ENCODE measurements at places on chromosomes 3 and 15. TPM values are rescaled to one million over a fixed set of nuclear protein-coding genes. Genes with fewer than 3 reads are reported as not detected.

DNA sequence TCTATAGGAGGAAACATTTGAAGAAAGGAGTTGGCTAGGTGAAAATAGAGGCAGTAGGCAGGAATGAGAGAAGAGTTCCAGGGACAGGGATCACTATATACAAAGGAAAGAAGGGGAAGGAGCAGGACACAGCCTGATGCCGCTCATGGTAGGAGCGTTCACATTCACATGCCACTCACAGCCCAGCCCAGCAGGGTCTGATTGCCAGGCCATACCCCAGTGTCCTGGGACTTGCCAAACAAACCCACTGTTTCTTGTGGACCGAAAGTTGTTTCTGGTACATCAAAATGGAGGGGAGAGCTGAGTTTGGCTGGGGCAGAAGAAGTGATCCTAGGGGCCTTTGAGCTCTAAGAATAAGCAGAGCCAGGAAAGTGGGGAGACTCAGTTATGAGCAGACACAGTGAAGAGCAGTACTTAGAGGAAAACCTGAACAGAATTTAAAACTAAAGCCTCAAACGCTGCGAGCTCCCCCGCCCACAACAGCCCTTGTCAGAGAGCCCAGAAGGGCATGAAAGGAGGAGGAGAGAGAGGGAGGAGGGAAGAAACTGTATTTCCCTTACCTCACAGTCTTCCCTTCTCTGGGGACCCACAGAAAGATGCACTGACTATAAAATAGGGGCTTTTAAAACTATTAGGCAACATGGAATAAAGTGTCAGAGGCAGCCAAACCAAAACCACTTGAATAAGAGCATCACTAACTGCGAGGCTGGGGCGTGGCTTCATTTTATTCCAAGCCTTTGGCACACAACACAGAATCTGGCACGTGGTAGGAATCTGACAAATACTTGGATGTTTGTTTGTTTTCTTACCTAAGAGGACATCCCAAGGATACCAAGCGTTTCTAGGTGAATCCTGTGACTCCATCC, 129.0 kb downstream of the RPL22L1 start:
- H3K27ac ChIP-seq: peak overlapping the region; percentile 39
- no peak overlapping the region for H3K4me3 ChIP-seq
- no peaks in the 10 kb centered on the region for H3K27me3 ChIP-seq
- H3K4me1 ChIP-seq: no peaks in the 10 kb centered on the region
- DNase-seq: no peak

- H3K27ac ChIP-seq: no peak overlapping the region
- DNase-seq: no peak
- H3K4me1 ChIP-seq: peaks cover 3% of the 10 kb centered on the region
- no peak overlapping the region for H3K4me3 ChIP-seq
- H3K36me3 ChIP-seq: no peaks in the 10 kb centered on the region
- H3K27me3 ChIP-seq: no peaks in the 10 kb centered on the region
Observed at GRCh38 chr3:169522595-169523529, 140.7 kb downstream of the MECOM start.

DNA sequence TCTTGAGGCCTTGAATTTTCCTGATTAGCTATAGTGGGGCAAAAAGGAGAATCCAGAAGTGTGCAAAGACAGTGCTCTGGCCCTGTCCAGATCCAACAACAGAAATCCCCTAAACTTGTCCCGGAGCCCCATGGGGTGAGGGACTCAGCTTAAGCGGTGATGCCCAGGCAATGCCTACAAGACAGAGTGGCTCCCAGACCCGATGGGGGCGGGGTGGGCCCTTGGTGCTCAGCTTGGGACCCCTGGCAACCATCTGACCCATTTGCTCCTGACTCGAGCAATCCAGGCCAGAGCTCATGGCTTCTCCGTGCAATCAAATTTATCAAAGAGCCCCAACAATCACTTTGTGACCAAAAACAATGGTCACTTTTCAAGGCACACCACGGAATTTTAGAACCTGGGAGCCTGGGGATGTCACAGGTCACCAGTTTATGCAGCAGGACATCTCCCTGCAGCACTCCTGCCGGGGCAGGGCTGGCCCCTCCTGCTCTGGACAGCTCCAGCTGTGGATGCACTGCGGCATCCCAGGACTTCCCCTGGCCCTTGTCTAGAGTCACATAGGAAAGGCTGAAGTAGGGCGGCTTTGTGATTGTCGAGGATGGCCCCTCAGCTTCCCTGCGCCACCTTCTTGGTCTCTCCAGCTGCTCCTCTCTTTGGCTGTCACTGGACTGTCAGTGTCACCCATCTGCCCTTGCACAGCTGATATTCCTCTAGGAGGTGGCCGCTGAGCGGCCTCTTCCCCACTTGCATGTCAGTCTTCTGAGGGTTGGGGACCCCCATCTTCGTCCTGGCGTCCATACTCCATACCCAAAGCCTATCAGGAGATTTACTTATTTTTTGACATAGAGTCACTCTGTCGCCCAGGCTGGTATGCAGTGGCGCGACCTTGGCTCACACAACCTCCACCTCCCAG, 28.4 kb downstream of the RGMA start:
- H3K27me3 ChIP-seq: peaks cover 39% of the 10 kb centered on the region
- DNase-seq: no peak
- H3K4me3 ChIP-seq: no peak overlapping the region
- H3K36me3 ChIP-seq: no peaks in the 10 kb centered on the region
- H3K27ac ChIP-seq: no peak overlapping the region
- no peaks in the 10 kb centered on the region for H3K4me1 ChIP-seq

GRCh38 chr3:4837374-4837930, 141.8 kb upstream of the BHLHE40 start:
- peaks cover 9% of the 10 kb centered on the region for H3K36me3 ChIP-seq
- no peaks in the 10 kb centered on the region for H3K27me3 ChIP-seq
- no peak for DNase-seq
- no peak overlapping the region for H3K27ac ChIP-seq
- H3K4me1 ChIP-seq: peaks cover 6% of the 10 kb centered on the region

Gene ARNT2
- 9.9 TPM for total RNA-seq

GRCh38 chr3:25945836-25946235, 155.9 kb downstream of the OXSM start:
- no peak overlapping the region for H3K4me3 ChIP-seq
- no peaks in the 10 kb centered on the region for H3K27me3 ChIP-seq
- no peak for DNase-seq
- no peaks in the 10 kb centered on the region for H3K36me3 ChIP-seq
- no peak overlapping the region for H3K27ac ChIP-seq

Gene TRH
- total RNA-seq: not detected

- peaks cover 17% of the 10 kb centered on the region for H3K4me1 ChIP-seq
- H3K4me3 ChIP-seq: no peak overlapping the region
- peaks cover 68% of the 10 kb centered on the region for H3K36me3 ChIP-seq
- DNase-seq: peak; percentile 13
Observed at GRCh38 chr15:65896236-65896635, 26.9 kb downstream of the RAB11A start.

Gene LXN
- 52.5 TPM for total RNA-seq

GRCh38 chr15:89740137-89740536, 10.9 kb downstream of the MESP1 start:
- no peak overlapping the region for H3K27ac ChIP-seq
- peaks cover 5% of the 10 kb centered on the region for H3K27me3 ChIP-seq
- H3K4me1 ChIP-seq: no peaks in the 10 kb centered on the region
- no peaks in the 10 kb centered on the region for H3K36me3 ChIP-seq
- no peak overlapping the region for H3K4me3 ChIP-seq

- no peak for DNase-seq
- peak overlapping the region; percentile 81 for H3K4me3 ChIP-seq
- H3K27me3 ChIP-seq: no peaks in the 10 kb centered on the region
- H3K36me3 ChIP-seq: no peaks in the 10 kb centered on the region
- H3K27ac ChIP-seq: peak overlapping the region; percentile 39
Observed at GRCh38 chr15:75335313-75335704, 554 bp upstream of the COMMD4 start.

Gene GABRR3
- not detected for total RNA-seq

Gene CFAP91
- total RNA-seq: 5.6 TPM

DNA sequence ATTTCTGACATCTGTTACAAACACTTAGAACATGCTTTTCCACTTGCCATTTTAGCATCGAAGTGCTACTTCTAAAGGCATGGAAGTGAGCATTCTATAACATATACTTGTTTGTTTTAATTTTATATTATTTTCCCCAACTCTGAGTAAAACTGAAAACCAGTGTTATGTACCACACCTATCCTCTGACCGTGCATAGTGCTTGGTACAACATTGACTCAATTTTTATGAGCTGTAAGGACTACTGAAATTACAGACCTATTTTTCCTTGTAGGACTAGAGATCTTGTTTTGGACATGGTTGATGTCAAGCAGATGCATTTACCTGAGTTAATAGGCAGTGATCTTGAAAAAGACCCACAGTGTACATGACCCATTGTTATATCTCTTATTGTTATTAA, 51.5 kb upstream of the CCNB2 start:
- H3K27ac ChIP-seq: no peak overlapping the region
- no peak for DNase-seq
- no peaks in the 10 kb centered on the region for H3K36me3 ChIP-seq
- no peaks in the 10 kb centered on the region for H3K27me3 ChIP-seq
- H3K4me1 ChIP-seq: no peaks in the 10 kb centered on the region
- no peak overlapping the region for H3K4me3 ChIP-seq

DNA sequence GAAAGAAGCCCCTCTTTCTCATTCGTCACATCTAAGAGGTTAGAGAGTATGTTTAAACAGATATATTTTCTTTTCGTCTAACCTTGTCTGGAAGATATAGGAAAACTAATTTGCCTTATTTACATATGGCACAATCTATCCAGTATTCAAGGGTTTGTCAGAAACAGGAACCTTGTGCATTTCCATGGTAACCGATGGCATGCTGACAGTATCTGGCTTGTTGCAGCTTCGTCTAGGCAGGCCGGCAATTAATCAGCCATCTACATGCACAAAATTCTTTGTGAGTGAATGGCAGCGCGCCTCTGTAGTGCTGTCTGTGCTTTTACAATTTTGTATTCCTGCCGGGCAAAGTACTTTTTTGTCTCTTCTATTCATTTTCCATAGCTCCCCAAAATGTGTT, 294.0 kb upstream of the SOX2 start:
- H3K27ac ChIP-seq: no peak overlapping the region
- no peaks in the 10 kb centered on the region for H3K4me1 ChIP-seq
- no peaks in the 10 kb centered on the region for H3K36me3 ChIP-seq
- H3K27me3 ChIP-seq: no peaks in the 10 kb centered on the region
- no peak overlapping the region for H3K4me3 ChIP-seq

Gene CFAP92
- 2.1 TPM for total RNA-seq

Measured in left lung (tissue), 14 donors.